Astrocyte of the cerebellum (primary cell): ENCODE measurements at places on chromosomes 11 and 22.
A peak's percentile ranks its signal among the peaks of the same experiment; 100 is the strongest.

- peak; percentile 47 for DNase-seq
Observed at GRCh38 chr22:31650391-31650790, 11.6 kb downstream of the PISD start.

DNA sequence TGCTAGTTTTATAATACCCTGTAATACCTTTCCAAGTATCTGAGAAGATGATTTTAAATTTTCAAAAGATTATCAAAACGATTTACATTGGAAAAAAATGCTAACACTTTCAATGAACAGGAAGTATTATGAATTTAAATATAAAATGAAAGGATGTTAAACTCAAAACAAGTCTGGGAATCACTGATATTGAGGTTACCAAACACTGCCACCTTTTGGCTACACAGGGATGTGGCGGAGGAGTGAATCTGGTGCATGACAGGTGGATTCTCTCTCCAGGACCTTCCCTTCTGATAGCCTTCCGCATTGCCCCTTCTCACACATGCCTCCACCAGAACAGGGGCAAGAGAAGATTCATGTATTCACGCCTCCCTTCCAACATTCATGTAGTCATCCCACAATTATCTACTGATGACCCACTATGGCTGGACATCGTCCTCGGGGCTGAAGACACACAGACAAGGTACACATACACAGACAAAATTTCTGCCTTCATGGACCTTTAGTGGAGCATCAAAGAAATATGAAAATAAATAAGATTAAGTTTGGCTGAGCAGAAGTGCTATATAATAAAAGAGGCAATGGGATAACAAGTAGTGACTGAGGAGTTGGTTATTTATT is 34.7 kb downstream of the ATG16L2 start:
- DNase-seq, result no peak

DNA sequence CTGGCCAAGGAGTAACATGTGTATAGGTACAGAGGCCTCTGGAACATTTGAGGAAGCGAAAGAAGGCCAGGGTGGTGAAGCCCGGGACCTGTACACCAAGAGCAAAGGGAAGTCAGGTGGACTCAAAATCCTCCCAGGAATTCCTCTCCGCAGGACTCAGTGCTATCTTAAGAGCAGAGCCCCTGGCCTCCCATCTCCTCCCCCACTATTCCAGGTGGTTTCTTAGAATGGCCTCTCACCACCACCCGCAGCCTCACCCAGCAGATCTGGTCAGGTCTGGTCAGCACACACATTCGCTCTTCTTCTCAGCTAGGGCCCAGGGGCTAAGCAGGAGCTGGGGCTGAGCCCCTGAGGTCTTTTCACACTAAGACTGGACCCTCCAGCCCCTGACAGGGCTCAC is 59.1 kb downstream of the SCGB1A1 start:
- no peak for DNase-seq

- no peak for DNase-seq
Observed at GRCh38 chr11:66333896-66334604, 2.2 kb downstream of the RIN1 start.

DNA sequence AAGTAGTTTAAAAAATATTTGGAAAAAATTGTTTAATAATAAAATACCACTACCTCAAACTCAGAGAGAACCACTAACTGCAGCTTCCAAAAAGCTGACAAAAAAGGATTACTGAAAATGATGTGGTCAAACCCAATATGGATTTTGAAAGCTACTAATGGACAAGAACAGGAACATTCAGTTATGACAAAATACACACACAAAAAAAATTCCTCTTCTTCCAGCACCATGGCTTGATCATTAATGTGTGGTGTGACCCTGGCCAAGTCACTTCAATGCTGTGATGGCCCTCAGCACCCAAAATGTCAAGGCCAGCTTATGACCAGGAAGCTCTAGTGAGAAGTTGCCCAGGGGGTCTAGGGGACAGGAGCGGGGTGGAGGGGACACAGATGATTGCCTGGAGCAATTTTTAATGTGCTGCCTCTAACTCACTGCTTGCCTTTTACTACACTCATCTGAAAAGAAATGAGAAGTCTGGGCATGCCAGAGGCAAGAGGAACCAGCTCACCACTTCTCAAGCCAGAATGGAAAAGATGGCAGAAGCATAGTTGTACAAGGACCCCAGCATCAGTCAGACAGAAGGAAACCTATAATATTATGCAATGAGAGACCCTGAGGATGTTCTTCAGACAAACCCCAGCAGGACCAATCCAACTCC is 2.2 kb downstream of the SMCO4 start:
- DNase-seq, result no peak

DNA sequence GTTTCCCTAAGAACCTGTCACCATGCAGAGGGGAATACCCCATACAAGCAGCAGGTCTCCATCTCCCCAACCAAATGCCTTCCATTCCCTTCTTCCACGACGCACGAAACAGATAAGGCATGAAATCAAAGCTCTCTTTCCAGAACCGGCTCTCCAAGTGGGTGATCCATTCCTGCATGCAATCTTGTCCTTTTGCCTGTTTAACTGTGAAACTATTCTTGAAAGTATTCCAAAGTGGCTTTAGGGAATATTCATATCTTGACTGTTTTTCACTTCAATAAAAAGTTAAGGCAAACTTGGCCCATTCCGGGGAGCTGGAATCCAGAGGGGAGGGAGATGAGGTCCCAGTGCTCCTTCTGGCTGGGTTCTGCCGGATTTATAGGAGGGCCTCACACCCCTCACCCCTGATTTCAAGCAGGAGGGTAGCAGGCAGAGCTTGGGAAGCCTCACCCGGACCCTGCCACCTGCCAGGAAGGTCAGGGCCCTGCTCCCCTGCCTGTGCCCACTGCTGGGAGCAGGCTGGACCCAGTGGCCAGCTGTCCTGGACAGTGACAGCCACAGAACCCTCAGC is 60.9 kb downstream of the SCGB1A1 start:
- DNase-seq, result no peak

GRCh38 chr11:8231979-8232378 is 31.7 kb downstream of the LMO1 start:
- DNase-seq, result no peak
